ENCODE measurements at places on chromosomes 12 and 14. TPM values are rescaled to one million over a fixed set of nuclear protein-coding genes. Genes with fewer than 3 reads are reported as not detected.
A peak's percentile ranks its signal among the peaks of the same experiment; 100 is the strongest.

The CRIP1 gene
- total RNA-seq = 574 TPM

GRCh38 chr14:93970965-93971634 lies 5.3 kb downstream of the ASB2 start:
- H3K27me3 ChIP-seq = no peaks in the 10 kb centered on the region
- H3K36me3 ChIP-seq = peaks cover 35% of the 10 kb centered on the region
- H3K4me1 ChIP-seq = peaks cover 90% of the 10 kb centered on the region
- H3K4me3 ChIP-seq = peak overlapping the region; percentile 83
- peak; percentile 93 for DNase-seq
- peak overlapping the region; percentile 97 for H3K27ac ChIP-seq

GRCh38 chr14:60025571-60025970 lies 66.2 kb upstream of the PCNX4 start:
- no peaks in the 10 kb centered on the region for H3K4me1 ChIP-seq
- no peaks in the 10 kb centered on the region for H3K36me3 ChIP-seq
- H3K27ac ChIP-seq = no peak overlapping the region
- H3K4me3 ChIP-seq = no peak overlapping the region

The SLCO1A2 gene
- not detected for total RNA-seq

GRCh38 chr14:88007608-88008007 lies 2.7 kb downstream of the GPR65 start:
- H3K27ac ChIP-seq = peak overlapping the region; percentile 81
- peaks cover 54% of the 10 kb centered on the region for H3K36me3 ChIP-seq
- H3K27me3 ChIP-seq = no peaks in the 10 kb centered on the region
- no peak for DNase-seq
- peaks cover 66% of the 10 kb centered on the region for H3K4me1 ChIP-seq

DNA sequence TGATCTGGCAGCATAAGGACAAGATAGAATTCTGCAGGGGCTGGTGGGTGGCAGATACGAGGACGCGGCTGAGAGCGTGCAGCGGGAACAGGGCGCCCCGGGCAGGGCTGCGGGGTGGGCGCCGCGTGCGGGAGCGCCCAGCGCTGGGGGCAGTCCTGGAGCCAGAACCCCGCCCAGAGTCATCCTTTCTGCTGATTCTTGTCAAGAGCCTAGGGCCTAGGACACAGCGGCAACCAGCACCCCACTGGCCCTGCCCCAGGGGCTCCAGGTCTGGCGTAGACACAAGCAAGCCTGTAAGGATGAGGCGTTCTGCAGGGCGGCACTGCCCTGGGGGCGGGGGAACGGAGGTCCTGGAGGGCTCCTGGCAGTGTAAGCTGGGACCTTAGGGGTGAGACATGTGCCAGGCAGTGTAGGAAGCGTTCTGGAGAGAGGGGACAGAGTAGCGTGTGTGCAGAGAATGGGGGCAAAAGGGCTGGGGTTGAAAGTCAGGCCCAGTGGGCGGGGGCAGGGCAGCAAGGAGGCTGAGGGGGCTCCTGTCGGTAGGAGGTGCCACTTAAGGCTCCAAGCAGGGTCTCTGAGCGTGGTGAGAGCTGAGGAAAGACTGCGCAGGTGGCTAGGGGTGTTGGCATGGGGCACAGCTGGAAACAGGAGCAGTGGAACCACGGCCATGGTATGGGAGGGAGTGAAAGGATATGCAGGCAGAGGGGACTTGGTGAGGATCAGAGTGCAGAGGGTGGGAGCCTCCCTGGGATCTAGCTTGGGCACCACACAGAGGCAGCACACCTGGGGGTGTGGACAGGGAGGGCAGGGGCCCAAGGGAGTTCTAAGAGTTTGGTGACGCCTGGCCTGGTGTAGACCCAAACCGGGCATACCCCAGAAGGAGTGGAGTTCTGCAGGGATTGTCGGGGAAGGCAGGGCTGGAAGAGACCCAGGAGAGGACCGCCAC lies 845 bp upstream of the AHNAK2 start:
- peaks cover 33% of the 10 kb centered on the region for H3K27me3 ChIP-seq
- no peaks in the 10 kb centered on the region for H3K36me3 ChIP-seq
- peaks cover 10% of the 10 kb centered on the region for H3K4me1 ChIP-seq

DNA sequence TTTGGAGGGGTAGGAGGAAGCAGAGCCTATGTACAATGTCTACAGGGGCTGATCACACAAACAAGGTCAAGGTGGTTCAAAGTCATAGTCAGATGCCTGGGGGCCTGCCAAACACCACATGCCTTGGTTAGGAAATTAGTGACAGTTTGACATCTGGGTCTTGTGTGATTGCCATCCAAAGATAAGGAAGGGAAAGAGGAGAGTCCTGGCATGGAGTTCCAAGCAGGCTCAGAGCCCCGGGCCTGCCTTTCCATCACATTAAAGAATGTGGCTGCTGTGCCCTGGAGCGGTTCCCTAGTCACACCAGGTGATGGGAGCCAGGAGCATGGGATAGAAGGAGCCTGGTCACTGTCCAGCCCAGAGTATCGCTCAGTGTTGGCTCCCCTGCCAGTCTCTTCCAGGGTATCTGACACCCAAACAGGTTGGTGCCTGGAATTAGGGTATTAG lies 53.6 kb upstream of the BCL2L14 start:
- DNase-seq = no peak
- H3K27ac ChIP-seq = peak overlapping the region; percentile 50
- no peak overlapping the region for H3K4me3 ChIP-seq
- H3K4me1 ChIP-seq = peaks cover 35% of the 10 kb centered on the region
